ENCODE measurements at places on chromosomes 6 and 20.

GRCh38 chr20:18805881-18806280, 7.7 kb upstream of the SCP2D1 start:
- DNase-seq = no peak

- DNase-seq = no peak
Observed at GRCh38 chr20:16351415-16351814, 221.8 kb downstream of the KIF16B start.

GRCh38 chr6:83594941-83595340, 82.6 kb downstream of the PRSS35 start:
- DNase-seq = no peak

DNA sequence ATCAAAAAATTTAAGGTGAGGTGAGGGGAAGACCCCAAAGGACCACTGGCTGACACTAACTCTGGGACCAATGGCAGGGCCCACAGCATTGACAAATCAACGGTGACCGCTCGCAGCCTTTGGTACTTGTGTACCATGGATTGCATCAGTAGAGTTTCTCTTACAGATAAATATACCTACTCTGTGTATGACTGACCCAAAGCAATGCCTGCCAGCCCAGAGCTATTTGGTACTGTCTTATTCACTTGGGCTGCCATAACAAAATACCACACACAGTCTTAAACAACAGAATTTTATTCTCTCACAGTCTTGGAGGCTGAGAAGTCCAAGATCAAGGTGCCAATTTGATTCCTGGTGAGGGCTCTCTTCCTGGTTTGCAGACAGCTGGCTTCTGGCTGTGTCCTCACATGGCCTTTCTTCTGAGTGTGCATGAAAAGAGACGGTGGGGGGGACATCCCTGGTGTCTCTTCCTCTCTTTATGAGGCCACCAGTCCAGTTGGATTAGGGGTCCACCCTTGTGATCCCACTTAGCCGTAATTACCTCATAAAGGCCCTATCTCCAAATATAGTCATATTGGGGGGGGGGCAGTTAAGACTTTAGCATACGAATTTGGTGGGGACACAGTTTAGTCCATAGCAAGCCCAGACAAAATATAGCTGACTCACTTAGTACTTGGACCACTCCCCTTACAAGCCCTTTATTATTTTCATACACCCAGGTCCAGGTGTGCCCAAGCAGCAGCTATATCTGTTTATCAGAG, 336.3 kb downstream of the CD83 start:
- DNase-seq = no peak

DNA sequence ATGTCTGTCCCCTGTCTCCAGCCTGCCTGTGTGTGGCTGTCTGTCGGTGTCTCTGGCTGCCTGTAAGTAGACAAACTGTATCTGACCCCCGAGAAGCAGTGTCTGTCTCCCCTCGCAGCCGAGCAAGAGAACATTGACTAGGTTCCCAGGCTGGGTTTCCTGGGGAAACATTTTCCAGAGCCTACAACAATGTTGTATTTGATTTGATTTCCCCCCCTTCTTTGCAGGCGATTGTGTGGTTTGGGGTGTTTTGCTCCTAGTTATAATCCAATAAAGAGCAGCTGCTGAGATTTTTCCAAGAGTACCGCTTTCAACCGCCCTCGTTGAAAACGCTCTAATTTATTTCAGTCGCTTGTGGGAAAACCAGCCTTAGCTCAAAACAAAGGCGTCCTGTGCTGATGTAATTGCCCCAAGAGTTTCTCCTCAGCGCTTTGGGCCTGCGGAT, 92.6 kb downstream of the CDC5L start:
- no peak for DNase-seq

DNA sequence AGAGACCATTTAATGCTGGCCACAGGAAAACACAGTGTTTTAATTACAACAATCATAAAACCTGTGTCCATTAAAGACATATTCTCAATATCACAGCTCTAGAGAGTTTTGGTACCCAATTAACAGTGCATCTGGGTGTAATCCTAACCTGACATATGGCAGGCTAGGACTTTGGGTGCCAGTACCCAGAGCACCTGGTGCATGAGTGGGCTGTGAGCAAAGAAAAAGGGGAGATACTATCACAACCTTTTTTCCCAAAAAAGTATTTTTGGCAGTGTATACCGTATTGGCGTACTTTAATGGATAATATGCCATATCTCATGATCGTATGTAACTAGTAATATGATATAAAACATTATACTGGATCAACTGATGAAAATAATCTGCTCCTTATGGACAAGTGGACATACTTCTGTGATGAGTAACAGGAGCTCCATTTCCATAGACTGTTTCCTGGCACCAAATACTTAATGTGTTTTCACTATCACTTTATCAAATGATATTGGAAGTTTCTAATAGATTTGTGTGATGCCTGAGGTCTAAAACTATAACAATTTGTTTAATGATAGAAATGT, 91.7 kb downstream of the COL19A1 start:
- no peak for DNase-seq

DNA sequence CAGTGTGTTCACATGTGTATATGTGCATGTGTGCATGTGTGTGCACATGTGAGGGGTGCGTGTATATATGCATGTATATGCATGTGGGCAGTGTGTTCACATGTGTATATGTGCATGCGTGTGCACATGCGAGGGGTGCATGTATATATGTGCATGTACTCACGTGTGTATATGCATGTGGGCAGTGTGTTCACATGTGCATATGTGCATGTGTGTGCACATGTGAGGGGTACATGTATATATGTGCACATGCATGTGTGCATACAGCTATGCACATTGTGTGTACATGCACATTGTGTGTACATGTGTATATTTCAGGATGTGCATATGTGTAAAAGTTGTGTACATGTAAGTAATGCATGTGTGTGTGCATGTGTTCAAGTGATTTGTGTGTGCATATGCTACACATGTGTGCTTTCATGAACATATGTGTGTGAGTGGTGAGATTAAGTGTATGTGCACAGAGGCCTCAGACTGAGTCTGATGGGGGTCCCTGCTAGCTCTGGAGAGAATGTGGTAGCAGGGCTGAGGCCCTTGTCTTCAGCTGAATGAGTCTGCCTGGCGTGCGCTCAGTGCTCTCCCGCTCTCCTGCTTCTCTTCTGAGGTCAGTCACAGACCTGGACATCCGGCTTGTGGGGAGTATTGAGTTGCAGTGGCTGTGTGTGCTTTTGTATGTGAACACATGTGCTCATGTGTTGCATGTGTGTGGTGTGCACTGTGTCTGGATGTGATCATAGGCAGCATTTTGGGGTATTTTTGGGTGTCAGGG, 19.9 kb upstream of the MYT1 start:
- no peak for DNase-seq

- DNase-seq = no peak
Observed at GRCh38 chr20:59195316-59195993, 31.8 kb downstream of the ZNF831 start.

GRCh38 chr20:19077370-19078220, 134.8 kb upstream of the SLC24A3 start:
- no peak for DNase-seq

- no peak for DNase-seq
Observed at GRCh38 chr20:44746367-44747165, 901 bp downstream of the KCNK15 start.

- peak; percentile 10 for DNase-seq
Observed at GRCh38 chr20:32333988-32334885, 23.9 kb upstream of the ASXL1 start.

DNA sequence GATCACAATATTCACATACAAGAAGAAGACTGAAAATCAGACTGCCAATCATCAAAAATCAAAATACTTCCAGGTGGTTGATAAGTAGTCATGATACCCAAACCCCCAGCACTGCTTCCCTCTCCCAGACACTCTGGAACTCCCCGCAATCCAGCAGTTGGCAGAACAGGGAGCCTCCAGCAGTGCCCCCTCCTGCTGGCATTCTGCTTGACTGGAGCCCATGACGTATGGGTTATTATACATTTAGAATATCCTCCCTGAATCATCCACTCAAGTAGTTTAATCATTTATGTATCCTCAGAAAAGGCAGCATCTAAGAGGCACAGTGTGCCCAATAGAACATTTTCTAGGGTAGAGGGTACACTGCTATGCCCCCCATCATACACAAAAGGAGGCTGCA, 9.3 kb upstream of the OGFRL1 start:
- no peak for DNase-seq

- DNase-seq = no peak
Observed at GRCh38 chr20:3545401-3545925, 74.6 kb downstream of the ATRN start.

DNA sequence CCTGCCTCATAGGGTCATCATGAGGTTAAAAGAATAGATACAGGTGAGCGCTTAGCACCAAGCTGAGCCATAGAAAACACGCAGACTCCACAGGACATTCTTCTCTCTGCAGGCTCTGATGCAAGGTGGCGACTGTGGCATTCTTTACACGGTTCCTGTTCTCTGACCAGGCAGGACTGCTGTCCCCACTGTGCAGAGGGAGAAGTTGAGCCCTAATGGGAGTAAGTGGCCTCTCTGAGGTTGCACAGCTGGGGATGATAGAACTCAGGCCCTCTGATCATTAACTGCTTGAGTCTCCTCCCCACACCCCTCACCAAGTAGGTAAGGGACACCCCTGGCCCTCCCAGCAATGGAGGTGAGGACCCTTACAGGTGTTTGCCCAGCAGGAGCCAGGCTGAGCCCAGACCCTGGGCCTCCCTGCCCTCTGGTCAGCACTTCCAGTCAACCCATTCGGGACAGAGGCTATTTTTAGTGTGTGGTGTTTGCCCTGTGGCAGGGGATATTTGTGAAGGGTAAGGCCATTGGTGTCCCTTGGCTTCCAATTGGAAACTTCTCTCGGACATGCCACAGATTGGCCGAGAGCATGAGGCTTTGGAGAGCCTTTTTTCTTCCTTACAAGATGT, 116.8 kb downstream of the VEGFA start:
- no peak for DNase-seq

- DNase-seq = no peak
Observed at GRCh38 chr20:51380401-51381385, 161.8 kb downstream of the NFATC2 start.

DNA sequence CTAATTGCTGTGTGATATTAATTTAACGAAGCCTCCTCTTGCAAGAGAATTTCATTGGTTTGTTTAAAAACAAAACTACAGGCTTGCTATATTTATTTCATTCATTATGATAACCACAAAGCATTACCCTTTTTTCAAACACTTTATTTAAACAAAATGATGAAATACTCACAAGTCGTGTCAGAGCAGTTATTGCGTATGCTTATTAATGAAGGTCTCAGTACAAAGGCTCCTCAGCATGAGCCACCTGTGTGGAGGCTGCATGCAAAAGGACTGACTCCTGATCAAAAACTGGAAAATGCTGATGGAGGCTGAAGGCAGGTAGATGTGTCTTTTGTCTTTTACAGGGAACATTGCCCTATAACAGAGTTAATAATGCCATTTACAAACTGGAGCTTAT, 130.5 kb downstream of the CRYBG1 start:
- no peak for DNase-seq

DNA sequence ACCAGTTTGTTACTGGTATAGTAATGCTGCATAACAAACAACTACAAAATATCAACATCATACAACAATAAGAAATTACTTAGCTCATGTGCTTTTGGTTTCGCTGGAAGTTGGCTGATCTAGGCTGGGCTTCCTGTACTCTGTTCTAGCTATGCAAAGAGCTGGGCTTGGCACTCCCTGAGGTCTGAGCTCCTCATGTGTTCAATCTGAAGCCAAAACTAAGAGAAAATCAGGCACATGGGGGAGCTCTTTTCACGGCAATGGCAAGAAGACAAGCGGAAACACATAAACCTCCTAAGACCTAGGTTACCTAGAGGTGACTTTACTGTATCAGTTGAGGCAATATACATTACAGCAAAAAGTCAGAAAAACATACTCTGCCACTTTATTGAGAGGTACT, 574.2 kb downstream of the KHDRBS2 start:
- no peak for DNase-seq

- DNase-seq = no peak
Observed at GRCh38 chr6:70379473-70380013, 33.8 kb upstream of the FAM135A start.

- no peak for DNase-seq
Observed at GRCh38 chr6:149213829-149214228, 103.7 kb upstream of the TAB2 start.

DNA sequence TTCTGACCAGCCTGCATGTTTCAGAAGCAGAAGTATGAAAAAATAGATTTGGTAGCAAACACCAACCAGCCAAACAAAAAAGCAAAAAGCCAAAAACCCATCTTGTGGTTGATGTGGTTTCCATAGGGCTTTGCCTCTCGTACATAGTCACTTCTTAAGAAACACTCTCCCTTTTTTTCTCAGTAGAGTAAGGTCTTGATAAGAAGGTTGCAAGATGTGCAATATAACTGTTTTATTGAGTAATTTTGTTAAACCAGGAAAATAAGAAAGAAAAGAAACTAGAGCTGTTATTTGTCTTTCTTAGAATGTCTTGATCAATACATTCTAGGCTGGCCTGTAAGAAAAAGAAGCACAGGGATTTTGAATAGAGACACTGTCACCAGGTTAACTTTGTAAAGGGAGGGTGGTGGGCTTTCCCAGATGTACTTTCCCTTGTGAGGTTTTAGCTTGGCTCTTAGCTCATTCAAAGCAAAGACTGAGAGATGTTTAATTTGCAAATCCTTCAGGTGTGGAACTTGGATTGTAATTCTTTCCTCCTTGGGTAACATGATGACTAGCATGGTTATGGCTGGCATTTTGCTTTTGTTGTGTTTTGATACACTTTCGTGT, 49.7 kb downstream of the AKAP12 start:
- DNase-seq = no peak

- no peak for DNase-seq
Observed at GRCh38 chr6:87277123-87277522, 45.3 kb upstream of the SMIM8 start.

DNA sequence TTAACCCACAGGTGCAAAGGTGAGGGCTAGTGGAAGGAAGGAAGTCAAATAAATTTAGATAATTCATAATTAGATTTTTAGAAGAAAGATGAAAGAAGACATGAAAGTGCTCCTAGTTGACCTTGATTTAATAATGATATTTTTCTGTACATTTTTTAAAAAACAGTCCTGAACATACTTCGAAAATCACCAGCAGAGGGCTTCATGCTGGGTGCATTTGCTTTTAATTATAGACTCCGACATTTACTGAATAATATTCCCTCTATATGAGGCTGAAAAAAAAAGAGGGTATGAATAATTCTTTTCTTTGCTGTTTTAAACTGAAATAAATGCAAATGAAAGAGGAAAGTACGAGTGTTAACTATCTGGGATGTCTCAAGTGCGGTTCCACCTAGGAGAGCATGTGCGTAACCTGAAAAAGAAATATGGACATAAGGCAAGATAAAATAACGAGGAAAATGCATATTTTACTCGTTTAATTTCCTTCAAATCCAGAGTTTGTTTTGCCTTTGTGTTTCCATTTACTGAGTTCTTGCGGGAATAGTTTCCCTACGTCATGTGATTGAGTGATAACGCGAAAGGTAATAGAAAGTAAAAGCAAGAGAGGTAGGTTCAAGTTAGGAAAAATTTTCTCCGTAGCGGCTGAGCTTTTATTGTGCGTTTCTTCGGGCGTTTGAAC, 3.1 kb upstream of the TFAP2B start:
- no peak for DNase-seq

All from bone marrow (tissue), 2 donors.